T-helper 2 cell treated with Interferon-gamma antibody and Interleukin-4, amounts not matched to agents 100 ng/mL and 5 ng/mL, for 36 hours (primary cell): ENCODE measurements at places on chromosomes 16 and 17. TPM values are rescaled to one million over a fixed set of nuclear protein-coding genes. Genes with fewer than 3 reads are reported as not detected.

CACNG3 gene
- not detected in 2 replicates for total RNA-seq

CCL2 gene
- not detected in 2 replicates for total RNA-seq

HIC1 gene
- total RNA-seq = 65.7 and 66.8 TPM in 2 replicates

STAC2 gene
- not detected in 2 replicates for total RNA-seq

WNT9B gene
- not detected in 2 replicates for total RNA-seq

KRT12 gene
- total RNA-seq = not detected in 2 replicates

ABCC11 gene
- 0.05 and 0.16 TPM in 2 replicates for total RNA-seq

GPRC5B gene
- not detected in 2 replicates for total RNA-seq

TSPAN10 gene
- total RNA-seq = 0.39 and 0.61 TPM in 2 replicates

VKORC1 gene
- 53.2 and 53.4 TPM in 2 replicates for total RNA-seq

BCL6B gene
- 0.36 and 0.39 TPM in 2 replicates for total RNA-seq

SLC52A1 gene
- 0.16 and 0.30 TPM in 2 replicates for total RNA-seq

CDK3 gene
- total RNA-seq = 6.7 and 9.8 TPM in 2 replicates

CCL4L2 gene
- 0.45 and 0.75 TPM in 2 replicates for total RNA-seq

ZMYND15 gene
- 0.09 TPM in 1 of 2 replicates, not detected in the other for total RNA-seq

NPIPB6 gene
- total RNA-seq = 2.0 and 2.1 TPM in 2 replicates

CD300C gene
- 0.52 and 0.86 TPM in 2 replicates for total RNA-seq

RDM1 gene
- 7.2 and 7.5 TPM in 2 replicates for total RNA-seq

CRAMP1 gene
- total RNA-seq = 26.4 and 29.4 TPM in 2 replicates

DUS2 gene
- 23.8 and 25.0 TPM in 2 replicates for total RNA-seq

CD300LB gene
- not detected in 2 replicates for total RNA-seq

KRTAP2-1 gene
- not detected in 2 replicates for total RNA-seq

MPHOSPH6 gene
- total RNA-seq = 35.3 and 37.0 TPM in 2 replicates

CNTNAP4 gene
- total RNA-seq = not detected in 2 replicates

TMEM238L gene
- total RNA-seq = not detected in 2 replicates

CHST5 gene
- total RNA-seq = not detected in 2 replicates

FBXO47 gene
- not detected in 2 replicates for total RNA-seq

CMTR2 gene
- total RNA-seq = 20.7 and 21.1 TPM in 2 replicates

GAS7 gene
- 0.18 and 0.30 TPM in 2 replicates for total RNA-seq

NPIPB9 gene
- total RNA-seq = 5.4 and 6.3 TPM in 2 replicates

CYGB gene
- total RNA-seq = 0.11 TPM in 1 of 2 replicates, not detected in the other

CCP110 gene
- total RNA-seq = 35.0 and 39.6 TPM in 2 replicates

ZNF785 gene
- total RNA-seq = 15.2 and 18.5 TPM in 2 replicates

HS3ST2 gene
- not detected in 2 replicates for total RNA-seq

RAB37 gene
- total RNA-seq = 91.3 and 93.8 TPM in 2 replicates

AXIN2 gene
- 6.2 and 6.7 TPM in 2 replicates for total RNA-seq

SMTNL2 gene
- not detected in 2 replicates for total RNA-seq

HCRT gene
- not detected in 2 replicates for total RNA-seq

FAM20A gene
- not detected in 2 replicates for total RNA-seq

TEX19 gene
- total RNA-seq = 0.09 and 0.14 TPM in 2 replicates

EXOC3L1 gene
- total RNA-seq = 0.09 TPM in 1 of 2 replicates, not detected in the other

PRSS53 gene
- total RNA-seq = 3.6 and 5.3 TPM in 2 replicates

MAPT gene
- 0.20 and 0.30 TPM in 2 replicates for total RNA-seq

SUMO2 gene
- total RNA-seq = 545 and 551 TPM in 2 replicates

TBC1D3K gene
- total RNA-seq = not detected in 2 replicates

MYL11 gene
- not detected in 2 replicates for total RNA-seq

TM4SF5 gene
- not detected in 2 replicates for total RNA-seq

CA7 gene
- total RNA-seq = 0.11 and 0.20 TPM in 2 replicates
